ENCODE measurements at places on chromosomes 3 and 15.

DNA sequence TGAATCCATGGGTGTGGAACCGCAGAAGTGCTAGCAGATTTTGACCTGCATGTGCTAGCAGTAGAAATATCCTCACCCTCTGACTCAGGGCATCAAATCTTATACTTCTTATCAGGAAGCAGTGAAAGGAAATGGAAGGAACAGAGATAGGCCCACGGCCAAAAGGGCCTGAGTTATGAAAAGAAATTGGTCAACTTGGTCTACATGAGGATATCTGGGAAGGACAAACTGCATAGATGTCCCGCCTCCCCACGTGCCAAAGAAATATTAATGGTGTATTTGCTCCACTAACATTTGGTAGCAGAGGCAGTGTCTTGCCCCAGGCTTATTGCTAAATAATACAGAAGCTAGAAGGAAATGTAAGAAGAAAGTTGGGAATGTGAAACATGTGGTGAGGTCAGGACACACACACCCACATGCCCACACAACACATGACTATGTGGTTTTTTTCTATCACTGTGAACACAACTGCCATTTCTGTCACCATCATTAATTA is 93.6 kb upstream of the COL8A1 start:
- no peak for DNase-seq

GRCh38 chr3:105483476-105483875 is 116.8 kb downstream of the ALCAM start:
- no peak for DNase-seq

DNA sequence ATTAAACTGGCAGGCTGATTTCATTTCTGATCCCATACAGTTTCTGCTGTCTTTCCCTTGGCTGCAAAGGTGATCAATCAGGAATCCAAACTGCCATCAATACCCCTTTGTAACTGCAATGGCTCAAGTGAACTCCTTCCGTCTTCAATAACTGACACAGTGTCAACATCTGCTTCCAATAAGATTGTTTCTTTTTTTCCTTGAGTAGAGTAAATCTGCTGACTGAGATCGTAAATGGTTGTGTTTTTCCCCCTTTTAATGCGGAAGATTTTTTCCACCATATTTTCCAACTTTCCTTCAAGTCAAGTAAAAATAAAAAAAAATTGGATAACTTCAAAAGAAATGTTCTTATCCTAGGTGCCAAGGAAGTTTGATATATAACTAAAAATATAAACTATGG is 48.7 kb downstream of the VGLL3 start:
- no peak for DNase-seq

- DNase-seq = no peak
These were observed 378.4 kb upstream of the DPPA4 start for GRCh38 chr3:109715707-109716106.

DNA sequence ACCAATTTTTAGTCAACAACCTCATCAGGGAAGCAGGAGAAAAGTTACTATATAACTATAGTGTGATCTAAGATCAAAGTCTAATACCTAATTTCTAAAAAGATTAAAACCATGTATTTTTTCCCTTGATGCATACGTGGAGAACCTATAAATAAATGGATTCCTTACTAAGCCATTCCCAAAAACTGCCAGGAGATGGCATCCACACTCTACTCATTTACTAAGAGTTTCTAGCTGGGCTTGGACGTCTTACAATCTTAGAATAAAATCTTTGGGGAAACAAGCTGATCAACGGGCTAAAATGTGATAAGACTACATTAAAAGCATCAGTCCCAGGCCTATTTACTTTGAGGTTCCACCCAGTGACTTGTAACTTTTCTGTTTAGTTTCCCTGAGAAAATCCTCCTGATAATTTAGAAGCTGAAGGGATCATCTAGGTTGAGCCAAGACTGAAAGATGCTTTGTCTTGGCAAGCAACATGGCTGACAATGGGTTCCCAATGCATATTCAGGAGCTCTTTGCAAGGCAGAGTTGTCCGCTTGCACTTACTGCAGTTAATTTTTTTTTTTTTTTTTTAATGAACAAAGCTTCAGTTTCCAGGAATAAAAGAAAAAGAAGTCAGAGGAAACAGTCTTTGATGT is 85.5 kb upstream of the FGF12 start:
- DNase-seq = no peak

DNA sequence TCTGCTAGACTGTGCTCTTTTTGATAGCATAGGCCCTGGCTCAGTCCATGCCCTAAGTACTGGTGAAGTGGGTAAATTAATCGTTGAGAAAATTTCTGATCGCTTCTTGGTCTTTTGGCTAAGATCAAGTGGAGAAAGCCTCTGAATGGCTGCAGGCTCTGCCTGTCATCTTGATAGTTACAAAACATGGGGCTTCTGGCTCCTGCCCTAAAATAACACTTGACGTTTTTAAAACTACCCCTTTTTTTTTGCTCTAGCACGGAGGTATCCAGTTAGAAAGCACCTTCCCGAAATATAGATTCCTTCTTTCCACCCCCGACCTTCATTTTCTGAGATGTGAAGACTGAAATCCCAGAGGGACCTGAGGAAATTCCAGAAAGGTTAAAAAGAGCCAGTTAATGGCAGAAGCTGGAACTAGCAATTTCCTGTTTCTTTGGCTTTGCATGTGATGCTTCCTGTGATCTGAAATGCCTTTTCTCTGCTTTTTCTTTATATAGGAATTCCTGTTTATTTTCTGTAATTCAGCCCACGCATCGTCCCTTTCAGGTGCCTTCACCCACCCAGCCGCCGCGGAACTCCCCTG is 799 bp upstream of the C2CD4B start:
- no peak for DNase-seq

DNA sequence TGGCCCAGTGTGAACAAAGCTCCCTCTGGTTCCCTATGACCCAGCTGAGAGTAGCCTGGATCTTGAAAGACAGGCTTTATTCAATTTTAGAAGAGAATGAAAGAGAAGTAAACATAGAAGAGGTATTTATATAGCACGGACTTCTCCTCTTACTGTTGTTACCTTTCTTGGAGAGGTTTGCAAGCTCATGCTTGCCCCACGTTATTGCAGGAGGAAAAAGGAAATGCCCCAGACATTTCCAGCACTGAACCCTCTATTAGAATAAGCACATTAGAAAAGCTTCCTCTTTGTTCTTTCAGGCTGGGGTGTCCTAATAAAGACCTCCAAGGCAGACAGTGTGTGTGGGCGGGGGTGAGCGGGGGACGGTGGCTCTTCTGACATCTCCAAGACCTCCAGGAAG is 98.7 kb upstream of the AGBL1 start:
- DNase-seq = no peak

Measured in GDM1 (cell line).